ENCODE measurements at places on chromosomes 6 and 20.

- DNase-seq: no peak
Observed at GRCh38 chr20:29427201-29428060, 1830.0 kb upstream of the DEFB115 start.

GRCh38 chr6:3937438-3937837 is 88.3 kb downstream of the FAM50B start:
- no peak for DNase-seq

DNA sequence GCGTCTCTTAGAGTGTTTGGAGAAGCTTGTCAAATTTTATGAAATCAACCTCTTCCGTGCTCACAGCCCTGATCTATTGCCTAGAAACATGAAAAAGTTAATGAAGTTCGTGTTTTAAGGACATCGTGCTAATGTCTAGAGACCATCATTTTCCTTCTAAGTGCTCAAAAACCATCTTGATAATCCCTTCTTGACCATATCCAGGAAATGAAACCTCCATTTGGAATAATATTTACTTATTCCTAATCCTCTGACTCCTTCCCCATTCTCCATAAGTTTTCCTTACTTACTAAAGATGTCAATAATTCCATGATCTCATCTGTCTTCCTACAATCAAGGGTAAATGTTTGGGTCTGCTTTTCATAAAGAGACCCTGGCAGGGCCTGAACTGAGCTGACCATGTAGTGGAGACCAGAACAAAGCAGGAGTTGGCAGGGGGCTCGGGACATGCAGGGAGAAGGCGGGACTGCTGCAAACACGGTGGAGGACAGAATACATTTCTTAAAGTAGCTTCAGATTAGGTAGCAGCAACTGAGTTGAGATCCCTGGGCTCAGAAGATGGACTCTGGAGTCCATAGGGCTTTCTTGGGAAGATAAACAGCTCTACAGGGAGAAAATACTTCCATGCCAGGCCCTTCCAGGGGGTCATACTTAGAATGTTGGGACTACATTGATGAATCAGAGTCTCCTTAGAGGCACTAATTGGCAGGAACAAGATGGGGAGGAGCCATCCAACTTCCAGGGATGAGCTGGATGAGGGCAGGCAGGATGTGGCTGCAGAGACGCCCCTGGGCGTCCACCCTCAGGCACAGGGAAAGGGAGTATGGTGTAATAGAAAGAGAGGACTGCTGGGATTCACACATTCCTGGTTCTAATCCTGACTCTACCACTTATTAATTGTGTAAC is 100.7 kb downstream of the RIN2 start:
- DNase-seq: no peak

- DNase-seq: no peak
Observed at GRCh38 chr6:96611342-96611991, 48.5 kb downstream of the FHL5 start.

DNA sequence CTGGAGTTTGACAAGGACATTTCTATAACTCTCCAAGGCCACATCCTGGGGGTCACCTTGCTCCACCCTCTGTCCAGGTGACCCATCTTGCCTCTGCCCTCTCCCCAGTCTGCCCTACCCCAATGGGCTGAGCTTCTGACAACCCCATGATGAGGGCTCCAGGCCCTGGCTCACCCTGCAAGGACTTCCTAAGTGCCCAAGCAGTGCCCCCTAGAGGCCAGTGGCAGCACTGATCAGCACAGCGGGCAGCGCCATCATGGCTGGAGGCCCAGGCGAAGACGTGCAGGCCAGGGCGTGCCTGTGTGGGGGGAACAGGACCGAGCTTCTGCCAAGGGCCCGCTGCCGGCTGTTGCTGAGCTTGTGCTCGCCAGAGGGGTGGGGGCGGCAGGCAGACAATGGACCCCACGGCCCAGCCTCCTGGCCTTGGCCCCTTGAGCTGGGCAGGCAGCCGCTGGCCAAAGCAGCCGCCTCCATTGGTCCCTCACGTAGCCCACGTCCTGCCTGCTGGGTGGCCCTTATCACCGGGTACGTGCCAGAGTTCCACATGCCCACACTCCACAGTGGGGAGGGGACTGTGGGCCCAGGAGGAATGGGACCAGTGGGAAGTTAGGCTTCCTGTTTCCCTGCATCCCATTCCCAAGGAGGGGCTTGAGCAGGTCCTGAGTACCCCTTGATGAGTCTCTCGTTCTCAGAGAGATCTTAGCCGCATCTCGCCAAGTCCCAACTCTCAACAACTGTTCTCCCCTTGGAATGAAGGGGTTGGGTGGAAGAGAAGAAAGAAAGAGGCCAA is 64.3 kb downstream of the MRPL14 start:
- peak; percentile 64 for DNase-seq

DNA sequence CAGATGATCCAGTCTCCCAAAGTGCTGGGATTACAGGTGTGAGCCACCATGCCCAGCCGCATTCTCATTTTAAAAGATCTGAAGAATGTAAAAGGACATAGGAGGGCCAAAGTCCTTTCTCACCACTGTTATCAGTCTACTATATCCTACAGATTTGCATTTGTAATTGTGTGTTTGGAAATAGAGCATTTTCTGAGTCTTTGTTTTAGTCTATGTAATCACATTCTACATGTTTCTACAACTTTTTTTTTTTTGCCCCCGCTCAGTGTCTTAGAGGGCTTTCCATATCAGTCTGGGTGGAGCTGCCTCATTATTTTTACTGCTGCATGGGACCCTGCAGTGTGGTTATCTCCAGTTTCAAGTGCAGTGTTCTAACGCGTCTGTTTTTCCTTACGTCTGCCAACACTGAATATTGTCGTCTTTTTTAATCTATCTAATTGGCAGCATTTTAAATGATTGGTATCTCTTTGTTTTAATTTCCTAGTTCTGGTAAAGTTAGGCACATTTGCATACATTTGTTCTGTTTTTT is 7.8 kb downstream of the CUL9 start:
- DNase-seq: no peak

DNA sequence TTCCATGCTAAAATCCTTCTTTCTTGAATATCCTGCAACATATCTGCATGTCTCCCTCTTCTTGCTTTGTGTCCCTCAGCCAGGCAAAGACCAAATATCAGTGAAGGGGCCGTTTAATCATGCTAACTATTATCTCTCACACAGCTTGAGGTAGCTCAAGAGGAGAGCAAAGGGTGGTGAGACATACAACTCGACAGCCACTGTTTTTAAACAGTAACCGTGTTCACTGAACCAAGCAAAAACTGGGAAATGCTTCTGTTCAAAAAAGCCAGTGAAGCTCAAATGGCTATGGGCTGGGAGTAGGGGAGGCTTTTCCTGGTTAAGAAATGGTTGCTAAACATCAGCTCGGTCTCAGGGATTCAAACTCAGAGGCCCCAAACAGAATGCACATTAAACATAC is 83.4 kb downstream of the MAP7 start:
- no peak for DNase-seq

- no peak for DNase-seq
Observed at GRCh38 chr6:135999393-135999792, 147.9 kb downstream of the PDE7B start.

GRCh38 chr20:9363673-9364072 is 150.7 kb upstream of the LAMP5 start:
- no peak for DNase-seq

GRCh38 chr20:48747840-48748414 is 79.9 kb downstream of the PREX1 start:
- DNase-seq: no peak

DNA sequence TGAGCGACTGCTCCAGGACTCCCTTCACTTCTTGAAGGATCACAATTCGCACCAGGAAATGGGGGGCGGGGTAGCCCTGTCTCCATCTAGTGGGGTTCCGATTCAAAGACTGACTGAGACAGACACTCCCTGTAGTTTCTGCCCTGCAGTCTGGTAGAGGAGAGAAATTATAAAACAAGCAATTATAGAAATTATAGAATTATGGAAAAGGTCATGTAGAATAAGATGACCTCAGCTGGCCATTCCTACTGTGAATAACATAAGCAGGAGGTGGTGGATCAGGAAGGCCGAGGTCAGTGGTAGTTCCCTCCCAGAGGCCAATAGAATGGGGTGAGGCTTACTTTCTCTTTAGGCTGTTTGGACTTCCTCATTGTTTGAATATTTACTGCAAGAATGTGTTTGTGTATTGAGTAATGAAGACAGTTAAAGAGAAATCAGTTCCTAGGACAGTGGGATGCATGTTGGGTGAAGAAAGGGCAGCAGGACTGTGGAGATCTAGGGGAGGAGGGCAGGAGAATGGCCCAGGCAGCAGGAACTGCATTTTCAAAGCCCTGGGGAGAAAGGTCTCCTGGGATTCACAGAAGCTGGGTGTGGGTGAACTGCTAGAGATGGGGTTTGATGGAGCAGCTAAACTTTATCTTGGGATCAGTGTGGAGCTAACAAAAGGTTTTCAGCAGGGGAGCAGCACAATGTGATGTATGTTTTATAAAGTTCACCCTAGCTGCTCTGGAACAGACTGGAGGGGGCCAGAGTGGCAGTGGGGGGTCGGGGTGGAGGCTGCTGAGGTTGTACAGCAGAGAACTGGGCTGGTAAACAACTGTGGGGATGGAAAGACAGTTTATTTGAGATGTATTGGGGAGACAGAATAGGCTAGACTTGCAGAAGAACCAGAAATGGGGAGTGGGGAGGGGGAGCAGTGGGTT is 2.1 kb downstream of the ZNF341 start:
- DNase-seq: peak; percentile 87

DNA sequence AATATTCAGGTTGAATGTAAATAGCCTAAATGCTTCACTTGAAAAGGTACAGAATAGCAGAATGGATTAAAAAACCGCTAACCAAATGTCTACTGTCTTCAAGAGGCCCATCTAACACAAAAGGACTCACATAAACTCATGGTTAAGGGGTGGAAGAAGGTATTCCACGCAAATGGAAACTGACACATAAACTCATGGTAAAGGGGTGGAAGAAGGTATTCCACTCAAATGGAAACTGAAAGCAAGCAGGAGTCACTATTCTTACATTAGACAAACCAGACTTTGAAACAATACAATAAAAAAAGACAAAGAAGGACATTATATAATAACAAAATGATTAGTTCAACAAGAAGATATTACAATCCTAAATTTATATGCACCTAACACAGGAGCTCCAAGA is 38.3 kb upstream of the PKIB start:
- peak; percentile 9 for DNase-seq

DNA sequence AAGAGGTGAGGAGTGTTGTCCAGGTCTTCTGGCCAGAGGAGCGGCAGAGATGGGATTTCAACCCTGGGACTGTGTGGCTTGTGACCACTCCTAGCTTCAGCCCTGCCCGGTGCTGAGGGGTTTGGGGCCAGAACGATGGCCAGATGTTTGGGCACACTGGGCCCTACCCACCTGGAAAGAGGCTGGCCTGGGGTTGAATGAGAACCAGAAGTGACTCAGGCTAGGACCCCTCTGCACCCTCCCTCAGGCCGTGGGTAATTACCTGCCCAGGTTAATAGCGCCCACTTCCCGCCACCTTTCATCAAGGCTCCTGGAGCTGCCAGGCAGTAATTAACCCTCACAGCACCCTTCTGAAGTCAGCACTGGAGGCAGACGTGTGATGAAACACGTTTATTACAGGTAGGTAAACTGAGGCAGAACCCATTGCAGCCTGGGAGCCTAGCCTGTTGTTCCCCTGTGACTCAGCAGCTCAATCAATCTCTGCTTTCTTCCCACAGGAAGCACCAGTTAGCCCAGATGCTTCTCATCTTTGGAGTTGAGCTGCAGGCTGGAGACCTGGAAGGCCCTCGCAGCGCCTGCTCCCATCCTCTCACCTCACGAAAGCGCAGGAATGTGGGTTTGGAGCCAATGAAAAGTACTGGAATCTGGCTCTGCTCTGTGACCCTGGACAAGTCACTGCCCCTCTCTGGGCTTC is 120.8 kb downstream of the CEBPB start:
- no peak for DNase-seq

Data from suppressor macrophage treated with lipopolysaccharide for 4 hours (primary cell).